ENCODE measurements at places on chromosomes 7 and 10.

DNA sequence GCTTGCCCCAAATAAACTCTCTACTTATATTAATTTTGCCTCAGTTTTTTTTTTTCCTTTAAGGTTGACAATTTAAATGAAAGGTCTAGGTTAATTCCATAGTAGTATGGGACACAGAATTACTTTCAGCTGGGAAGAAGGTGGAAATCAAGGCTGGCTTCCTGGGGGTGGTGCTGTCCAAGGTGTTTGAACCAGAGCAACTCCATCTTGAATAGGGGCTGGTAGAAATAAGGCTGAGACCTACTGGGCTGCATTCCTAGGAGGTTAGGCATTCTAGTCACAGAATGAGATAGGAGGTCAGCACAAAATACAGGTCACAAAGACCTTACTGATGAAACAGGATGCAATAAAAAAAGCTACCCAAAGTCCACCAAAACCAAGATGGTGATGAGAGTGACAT lies 1190.8 kb upstream of the AUTS2 start:
- no peak for DNase-seq

- DNase-seq, result no peak
These were observed 141.5 kb upstream of the NRG3 start for GRCh38 chr10:81733542-81733941.

- DNase-seq, result no peak
These were observed 160.8 kb downstream of the XPNPEP1 start for GRCh38 chr10:109762555-109762954.

DNA sequence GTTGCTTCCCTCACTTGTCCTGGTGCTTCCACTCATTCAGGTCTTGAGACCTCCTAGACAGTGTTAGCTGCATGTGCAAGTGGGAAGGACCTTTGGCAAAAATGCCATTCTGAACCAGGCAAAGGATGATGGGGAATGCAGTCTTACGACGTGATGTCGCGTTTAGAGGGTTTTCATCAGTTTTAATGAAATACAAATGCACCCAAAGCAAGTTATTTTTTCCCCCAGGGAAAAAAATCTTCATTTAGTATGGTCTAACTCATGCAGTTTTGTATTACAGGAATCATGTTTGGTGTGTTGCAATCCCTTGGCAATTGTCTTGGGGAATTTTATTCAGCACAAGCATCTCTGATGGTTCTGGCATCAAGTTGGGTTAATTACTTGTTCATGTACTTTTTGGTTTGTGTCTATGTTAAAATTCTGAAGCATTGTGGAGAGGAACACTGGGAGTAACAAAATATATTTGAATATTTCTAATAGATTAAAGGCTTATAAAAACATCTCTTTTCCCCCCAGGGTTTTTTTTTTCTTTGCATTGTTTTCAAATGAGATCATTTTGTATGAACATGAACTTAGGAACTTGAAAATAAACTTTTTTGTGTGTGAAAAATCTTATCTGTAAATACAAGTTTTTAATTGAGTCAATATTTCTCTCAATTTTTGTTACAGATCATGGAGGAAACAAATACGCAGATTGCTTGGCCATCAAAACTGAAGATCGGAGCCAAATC lies 188.9 kb downstream of the BICC1 start:
- DNase-seq, result no peak

GRCh38 chr7:36546331-36546730 lies 156.7 kb downstream of the ANLN start:
- DNase-seq, result no peak

- DNase-seq, result no peak
These were observed 232.2 kb downstream of the DYNC1I1 start for GRCh38 chr7:96004578-96004977.

DNA sequence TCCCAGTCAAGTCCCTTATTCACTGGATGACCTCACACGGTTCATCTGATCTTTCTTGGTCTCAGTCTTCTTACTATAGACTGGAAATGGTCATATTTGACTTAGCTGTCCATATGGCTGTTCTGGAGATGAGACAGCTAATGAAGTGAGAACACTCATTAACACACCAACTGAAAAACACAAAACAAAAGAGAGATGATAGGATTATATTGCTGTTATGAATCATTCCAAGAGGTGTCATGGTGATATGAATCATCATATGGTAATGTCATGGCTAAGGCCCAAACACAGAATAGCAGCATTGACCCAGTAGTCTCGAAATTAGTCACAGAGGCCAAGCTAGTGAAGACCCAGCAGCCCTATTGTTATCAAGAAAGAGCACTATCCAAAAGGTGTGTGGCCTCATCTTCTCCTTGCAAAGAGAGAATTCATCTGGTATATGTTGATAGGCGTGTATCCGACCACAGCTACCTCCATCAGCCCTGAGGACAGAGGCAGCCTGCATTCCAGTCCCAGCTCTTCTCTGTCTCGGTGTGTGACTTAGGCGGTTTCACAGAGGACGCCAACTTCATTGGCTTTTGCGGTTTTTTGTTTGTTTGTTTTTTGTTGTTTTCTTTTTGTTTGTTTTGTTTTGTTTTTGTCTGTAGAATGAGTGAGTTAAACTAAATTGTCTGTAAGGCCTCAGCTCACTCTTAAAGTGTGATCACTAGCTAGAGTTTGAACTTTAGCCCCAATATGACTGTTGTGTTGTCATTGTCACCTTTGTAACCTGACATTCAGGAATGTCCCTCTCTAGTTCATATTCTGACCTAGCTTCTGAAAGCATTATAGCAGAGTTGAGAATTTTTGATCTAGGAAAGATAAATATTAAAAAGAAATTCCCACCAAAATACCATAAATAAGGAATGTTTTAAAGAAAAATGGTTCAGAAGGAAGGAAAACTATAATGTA lies 97.4 kb upstream of the PDCD4 start:
- no peak for DNase-seq

- no peak for DNase-seq
These were observed 99.6 kb downstream of the C10orf90 start for GRCh38 chr10:126570621-126571602.

DNA sequence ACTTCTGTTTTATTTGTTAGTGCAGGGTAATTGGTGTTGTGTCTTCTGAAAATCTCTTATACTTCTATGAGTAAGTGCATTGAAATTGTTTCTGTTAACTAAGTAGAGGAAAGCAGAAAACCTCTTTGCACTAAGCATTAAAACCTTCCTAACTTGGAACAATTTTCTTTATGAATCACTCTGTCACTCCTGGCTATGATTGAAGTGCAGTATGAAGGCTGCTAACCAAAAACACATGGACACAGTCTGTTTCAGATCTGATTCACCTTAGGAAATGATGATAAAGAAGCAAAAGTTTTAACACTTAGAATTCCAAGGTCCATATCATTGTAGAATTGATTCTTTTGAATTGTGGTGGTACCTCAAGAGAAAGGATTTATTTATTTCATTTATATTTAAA lies 41.9 kb downstream of the MET start:
- DNase-seq, result no peak

GRCh38 chr10:115402699-115403098 lies 309.5 kb downstream of the ATRNL1 start:
- no peak for DNase-seq

DNA sequence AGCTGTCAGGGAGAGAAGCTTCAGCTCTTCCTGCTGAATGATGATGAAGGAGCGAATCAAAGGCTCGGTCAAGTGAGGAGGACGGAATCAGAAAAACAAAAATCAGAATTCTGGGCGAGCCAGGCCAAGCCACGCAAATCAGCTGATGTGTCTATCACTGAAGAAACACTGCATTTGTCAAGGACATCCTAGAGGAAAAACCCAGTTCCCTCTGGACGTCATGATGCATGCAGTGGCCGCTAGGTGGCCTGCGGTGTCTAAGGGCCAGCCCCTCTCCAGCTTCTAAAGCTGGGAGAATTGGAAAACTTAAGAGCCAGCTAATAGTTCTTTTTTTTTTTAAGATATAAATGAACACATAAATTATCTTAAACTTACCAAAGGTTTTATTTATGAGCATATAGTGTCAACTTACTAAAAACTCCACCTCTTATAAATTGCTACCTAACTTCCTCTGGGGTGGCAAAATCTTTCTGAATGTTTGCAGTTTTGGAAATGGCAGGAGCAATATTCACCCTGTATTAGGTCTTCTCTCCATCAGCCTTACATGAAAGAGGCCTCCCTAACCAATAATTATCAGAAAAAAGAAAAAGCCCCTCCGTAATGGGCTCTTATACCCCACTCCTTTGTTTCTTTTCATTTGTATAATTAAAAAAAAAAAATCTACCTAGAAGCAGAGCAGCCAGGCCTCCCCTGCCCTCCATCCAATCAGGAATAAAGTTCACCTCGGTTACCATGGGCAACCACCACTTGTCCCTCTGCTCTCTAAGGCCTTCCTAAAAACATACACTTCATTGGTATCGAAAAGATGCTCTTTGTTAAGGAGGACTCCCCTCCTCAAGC lies 186.8 kb downstream of the USP6NL start:
- peak; percentile 74 for DNase-seq

GRCh38 chr7:122067077-122067476 lies 77.0 kb downstream of the AASS start:
- DNase-seq, result no peak

DNA sequence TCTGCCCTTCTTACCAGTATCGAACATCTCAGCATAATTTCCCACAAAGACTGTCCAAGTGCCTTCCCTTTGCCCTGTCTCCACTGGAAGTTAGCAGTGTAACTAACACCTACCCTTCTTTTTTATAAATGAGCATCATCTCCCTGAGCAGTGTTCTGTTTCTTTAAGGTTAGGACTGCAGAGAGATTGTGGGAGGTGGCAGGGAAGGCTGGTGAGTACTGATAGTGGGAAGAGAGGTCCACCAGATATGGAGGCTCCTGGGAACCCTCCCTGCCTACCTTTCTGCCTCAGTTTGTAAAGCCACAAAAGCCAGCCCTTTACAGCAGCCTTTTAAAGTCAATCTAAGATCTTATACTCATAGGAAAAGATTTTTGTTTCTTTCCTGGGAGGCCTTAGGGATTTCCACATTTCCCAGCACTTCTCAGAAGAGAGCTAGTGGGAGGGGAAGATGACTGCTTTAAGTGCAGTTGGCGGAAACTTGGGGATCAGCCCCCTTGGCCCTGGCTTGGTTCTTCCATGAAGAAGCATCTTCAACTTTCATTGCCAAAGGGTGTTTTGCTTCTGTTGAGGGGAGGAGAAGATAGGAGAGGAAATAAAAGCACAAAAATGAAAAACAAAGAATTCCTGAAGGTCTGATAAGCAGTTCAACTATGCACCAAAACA lies 36.6 kb upstream of the CALD1 start:
- DNase-seq, result no peak

DNA sequence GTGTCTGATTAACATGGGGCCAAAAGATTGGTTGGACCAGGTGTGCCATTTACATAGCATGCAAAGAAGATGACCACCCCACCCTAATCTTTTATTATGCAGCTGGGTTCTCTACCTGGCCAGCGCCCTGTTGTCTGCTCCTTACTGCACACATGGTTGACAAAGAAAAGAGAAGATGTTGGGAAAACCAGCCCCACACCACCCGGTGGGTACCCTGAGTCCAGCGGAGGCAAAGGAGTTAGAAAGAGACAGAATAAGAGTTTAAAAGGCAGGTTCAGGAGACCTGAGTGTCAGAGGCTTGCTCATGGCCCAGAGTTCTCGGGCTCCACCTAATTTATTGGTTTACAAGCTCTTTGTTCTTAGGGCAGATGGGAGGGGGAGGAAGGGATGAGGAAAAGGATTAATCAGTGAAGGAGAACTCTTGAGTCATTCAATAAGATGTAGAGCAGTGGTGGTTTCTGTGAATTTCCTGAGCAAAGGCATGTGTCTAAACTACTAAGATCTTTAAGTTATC lies 24.1 kb upstream of the ABCA13 start:
- DNase-seq, result no peak

DNA sequence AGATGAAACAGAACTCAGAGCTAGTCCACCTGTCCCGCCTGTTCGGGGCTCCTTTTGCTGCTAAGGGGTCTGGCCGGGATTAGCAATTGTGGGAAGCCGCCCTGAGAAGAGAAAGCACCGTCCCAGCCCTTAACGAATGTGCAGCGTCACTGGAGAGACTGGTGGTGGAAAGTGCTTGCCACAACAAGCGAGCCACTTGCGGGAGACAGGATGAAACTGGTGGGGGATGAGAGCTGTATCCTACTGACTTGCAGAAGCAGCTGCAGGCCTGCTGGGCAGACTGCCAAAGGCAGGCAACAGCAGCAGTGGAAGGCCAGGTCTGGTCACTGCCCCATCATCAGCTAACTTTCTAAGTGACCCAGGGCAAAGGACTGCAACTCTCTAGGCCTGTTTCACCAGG lies 95.4 kb downstream of the FAM53B start:
- DNase-seq, result no peak

DNA sequence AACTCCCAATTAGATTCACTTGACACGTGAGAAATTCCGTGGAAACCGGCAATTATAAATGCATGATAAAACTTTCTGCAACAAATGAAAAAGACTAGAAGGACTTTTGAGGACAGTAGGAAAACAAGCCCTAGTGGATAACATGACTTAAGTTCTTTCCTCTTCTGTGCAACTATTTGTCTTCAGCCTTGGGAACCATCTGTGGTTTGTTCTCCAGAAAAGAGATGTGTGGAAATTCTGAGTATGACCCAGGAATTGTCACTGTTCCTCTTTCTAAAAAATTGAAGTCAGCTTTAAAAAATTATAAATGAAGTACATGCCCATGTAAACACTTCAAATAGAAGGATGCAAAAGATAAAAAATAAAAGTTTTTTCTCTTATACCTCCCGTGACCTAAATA lies 128.6 kb upstream of the SVIL start:
- DNase-seq, result no peak

GRCh38 chr7:1858435-1859265 lies 188.6 kb downstream of the ELFN1 start:
- no peak for DNase-seq

DNA sequence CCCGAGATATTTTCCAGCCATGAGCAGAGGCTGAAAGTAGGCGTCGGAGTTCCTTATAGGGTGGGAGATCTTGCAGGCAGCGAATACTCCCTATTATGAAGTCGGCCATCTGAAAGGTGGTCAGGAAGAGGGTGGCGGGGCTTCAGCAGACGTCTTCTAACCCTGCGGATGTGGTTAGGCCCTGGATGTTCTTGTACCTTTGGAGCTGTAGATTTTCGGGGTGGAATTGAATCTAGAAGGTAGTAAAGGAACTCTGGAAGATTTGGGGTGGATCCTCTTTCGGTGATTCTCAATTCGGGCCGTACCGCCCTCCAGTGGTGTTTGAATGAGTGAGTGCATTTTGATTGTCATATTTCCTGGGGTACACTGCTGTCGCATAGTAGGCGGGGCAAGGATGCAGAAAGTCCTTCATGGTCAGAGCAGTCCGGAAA lies 635 bp downstream of the NUP205 start:
- DNase-seq, result peak; percentile 75

- DNase-seq, result no peak
These were observed 5.7 kb upstream of the TNRC18 start for GRCh38 chr7:5429253-5429856.

- DNase-seq, result no peak
These were observed 15.2 kb upstream of the EXOC6 start for GRCh38 chr10:92832998-92833650.

DNA sequence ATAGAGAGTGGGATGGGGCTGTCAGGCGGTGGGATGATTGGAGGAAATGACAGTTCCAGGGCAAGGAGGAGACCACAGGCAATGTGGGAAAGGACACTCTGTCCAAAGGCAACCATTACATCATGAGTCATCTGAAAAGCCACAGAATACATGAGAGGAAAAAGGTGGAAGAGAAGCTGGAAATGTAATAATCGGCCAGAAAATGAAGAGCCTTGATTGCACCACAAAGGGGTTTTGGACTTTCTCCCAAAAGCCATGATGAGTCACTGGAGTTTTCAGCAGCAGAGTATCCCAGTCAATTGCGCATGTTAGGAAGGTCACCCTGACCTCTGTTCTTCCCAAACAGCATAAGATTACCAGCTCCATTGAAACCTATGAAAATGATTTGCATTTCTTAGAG lies 222.0 kb downstream of the LHFPL3 start:
- DNase-seq, result no peak

Data from HEK293T (cell line).